Right lobe of liver (tissue), 6 donors: ENCODE measurements at places on chromosomes 1 and 21. TPM values are rescaled to one million over a fixed set of nuclear protein-coding genes. Genes with fewer than 3 reads are reported as not detected.

TXNIP gene
- 206 TPM for total RNA-seq

PCBP3 gene
- 0.37 TPM for total RNA-seq

GRCh38 chr1:87760155-87760554, 431.5 kb downstream of the LMO4 start:
- no peak for DNase-seq

DNA sequence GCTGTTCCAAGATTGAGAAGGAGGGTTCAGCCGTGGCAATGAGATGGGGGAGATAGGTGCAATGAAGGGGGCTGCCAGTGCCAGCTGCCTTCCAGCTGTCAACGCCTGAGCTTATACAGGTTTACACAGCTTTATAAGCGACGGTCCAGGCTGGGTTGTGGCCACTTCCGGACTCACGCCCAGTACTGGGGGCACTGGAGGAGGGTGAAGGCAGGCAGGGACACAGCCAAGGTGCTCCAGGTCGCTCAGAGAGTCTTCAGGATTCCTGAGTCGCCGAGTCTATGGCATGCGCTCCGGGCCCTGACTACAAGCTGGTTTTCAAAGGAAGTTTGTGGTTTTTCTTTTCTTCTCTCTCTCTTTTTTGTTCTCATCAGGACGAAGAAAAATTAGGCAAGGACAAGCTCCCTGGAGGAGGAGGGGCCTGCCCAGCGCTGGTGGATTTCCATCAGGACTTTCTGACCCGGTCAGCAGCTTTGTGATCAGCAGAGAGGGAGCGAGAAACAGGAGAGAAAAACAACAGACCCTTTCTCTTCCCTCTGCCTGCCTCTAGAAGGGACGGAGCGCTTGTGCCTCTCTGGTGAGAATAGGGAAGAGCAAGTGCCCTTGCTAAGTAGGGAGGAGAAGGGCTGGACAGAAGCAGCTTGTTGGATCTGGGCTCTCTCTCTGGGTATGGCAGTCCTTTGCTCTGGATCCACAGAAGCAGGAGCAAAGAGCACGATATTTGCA, at the start of gene MINDY1:
MINDY1 (minus strand) TSS at position 576 of the 726 bp plus-strand sequence. CDS start 4,285 bp downstream, outside the sequence.
- DNase-seq = peak; percentile 75
